ENCODE measurements at places on chromosomes 5 and 9. TPM values are rescaled to one million over a fixed set of nuclear protein-coding genes. Genes with fewer than 3 reads are reported as not detected.

GRCh38 chr9:90368241-90368640 lies 274.4 kb downstream of the DIRAS2 start:
- no peak overlapping the region for H3K27ac ChIP-seq
- H3K4me1 ChIP-seq = peaks cover 16% of the 10 kb centered on the region
- H3K36me3 ChIP-seq = no peaks in the 10 kb centered on the region
- no peak overlapping the region for H3K4me3 ChIP-seq
- no peaks in the 10 kb centered on the region for H3K27me3 ChIP-seq

The FSTL4 gene
- total RNA-seq = 11.5 TPM

GRCh38 chr9:27412963-27413362 lies 111.1 kb upstream of the IFNK start:
- no peaks in the 10 kb centered on the region for H3K27me3 ChIP-seq
- H3K4me3 ChIP-seq = no peak overlapping the region
- peaks cover 3% of the 10 kb centered on the region for H3K36me3 ChIP-seq
- H3K27ac ChIP-seq = no peak overlapping the region
- peaks cover 29% of the 10 kb centered on the region for H3K4me1 ChIP-seq
- DNase-seq = no peak

DNA sequence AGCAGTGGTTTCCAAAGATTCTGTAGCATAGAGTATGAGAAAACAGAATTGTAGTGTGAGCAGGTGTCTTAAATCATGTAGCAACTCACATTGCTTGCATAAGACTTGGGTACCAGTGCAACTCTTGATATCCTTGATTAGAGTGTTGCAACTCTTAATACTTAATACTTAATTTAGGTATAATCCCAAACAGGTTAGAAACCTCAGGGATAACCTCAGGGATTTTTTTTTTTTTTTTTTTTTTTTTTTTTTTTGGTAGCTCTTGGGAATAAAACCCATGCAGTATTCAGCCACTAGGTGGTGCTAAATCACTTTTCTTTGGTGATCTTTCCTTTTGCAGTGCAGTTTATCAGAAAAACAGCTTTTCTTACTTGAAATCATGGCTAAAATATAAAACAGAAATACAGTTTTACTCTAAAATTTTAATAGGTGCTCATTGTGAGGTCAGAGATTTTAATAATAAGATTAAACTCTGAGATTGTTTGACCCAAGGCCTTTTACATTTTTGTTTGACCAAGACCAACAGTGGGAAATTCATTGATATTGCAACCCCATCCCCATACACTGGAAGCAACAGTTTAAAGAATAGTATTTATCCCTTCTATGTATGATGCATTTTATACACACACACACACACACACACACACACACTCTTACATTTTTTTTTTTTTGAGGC lies 55.3 kb downstream of the ERAP1 start:
- no peak for DNase-seq
- peaks cover 12% of the 10 kb centered on the region for H3K4me1 ChIP-seq
- no peak overlapping the region for H3K27ac ChIP-seq
- no peak overlapping the region for H3K4me3 ChIP-seq

The MARCOL gene
- total RNA-seq = not detected

The IL3 gene
- total RNA-seq = not detected

The IGFBPL1 gene
- 0.34 TPM for total RNA-seq

GRCh38 chr9:105269593-105269992 lies 25.1 kb downstream of the SLC44A1 start:
- peaks cover 11% of the 10 kb centered on the region for H3K36me3 ChIP-seq
- H3K4me3 ChIP-seq = no peak overlapping the region
- DNase-seq = no peak
- no peaks in the 10 kb centered on the region for H3K27me3 ChIP-seq
- H3K4me1 ChIP-seq = peaks cover 5% of the 10 kb centered on the region

The PCDHGB7 gene
- 14.1 TPM for total RNA-seq

DNA sequence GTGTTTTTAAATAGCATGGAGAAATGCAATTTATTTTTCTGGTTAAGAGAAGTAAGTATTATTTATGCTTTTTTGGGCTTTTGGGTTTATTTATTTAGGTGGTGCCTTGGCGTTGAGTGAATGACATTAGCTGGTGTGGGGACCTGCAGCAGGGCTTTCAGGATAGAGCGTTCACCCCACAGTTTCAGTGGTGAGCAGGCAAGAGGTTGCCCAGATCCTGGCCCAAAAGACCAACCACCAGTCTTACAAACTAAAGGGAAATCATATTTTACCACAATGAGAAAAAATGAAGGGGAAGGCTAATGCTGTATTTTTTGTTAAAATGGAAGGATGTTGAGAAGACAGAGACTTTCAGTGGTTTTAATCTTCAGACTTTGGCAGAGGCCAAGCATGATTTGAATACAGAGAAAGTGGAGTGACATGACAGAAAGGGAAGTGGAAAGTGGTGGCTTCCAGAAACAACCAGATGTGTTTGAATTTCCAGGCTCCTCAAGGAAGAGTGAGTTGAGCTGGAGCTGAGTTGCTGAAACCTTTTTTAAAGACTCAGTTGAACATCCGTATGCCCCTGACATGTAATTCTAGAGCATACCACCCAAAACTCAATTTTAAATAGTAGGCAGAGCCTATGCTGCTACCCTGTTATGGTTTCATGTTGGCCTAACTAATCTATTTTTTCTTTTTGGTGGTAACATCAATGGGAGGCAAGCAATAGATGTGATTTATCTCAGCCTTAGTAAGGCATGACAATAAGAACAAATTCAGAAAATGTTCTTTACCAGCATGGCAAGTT lies 94.8 kb downstream of the AOPEP start:
- DNase-seq = no peak
- peak overlapping the region; percentile 47 for H3K27ac ChIP-seq
- H3K27me3 ChIP-seq = no peaks in the 10 kb centered on the region
- H3K36me3 ChIP-seq = peaks cover 3% of the 10 kb centered on the region
- no peak overlapping the region for H3K4me3 ChIP-seq
- peaks cover 48% of the 10 kb centered on the region for H3K4me1 ChIP-seq

GRCh38 chr5:152514827-152515397 lies 109.8 kb upstream of the NMUR2 start:
- no peak for DNase-seq
- H3K36me3 ChIP-seq = no peaks in the 10 kb centered on the region
- H3K27ac ChIP-seq = no peak overlapping the region
- H3K4me3 ChIP-seq = no peak overlapping the region
- H3K4me1 ChIP-seq = no peaks in the 10 kb centered on the region
- peaks cover 10% of the 10 kb centered on the region for H3K27me3 ChIP-seq

DNA sequence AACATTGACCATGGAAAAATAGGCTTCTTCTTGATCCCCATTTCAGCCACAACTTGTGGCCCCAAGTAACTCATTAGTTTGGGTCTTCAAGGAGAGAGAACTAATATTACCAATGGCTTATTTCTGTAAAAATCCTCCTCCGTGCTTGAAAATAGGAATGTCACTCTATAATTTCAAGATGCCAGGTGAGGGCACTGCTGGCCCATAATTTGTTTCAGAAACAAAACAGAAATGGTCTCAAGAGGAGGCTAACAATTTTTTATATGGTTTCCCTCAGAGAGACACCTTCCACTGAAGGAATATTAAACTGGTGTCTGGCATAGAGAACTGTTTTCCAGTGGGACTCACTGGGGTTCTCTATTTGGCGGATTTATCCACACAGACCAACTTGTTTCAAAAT lies 437.0 kb upstream of the TRPC7 start:
- no peak overlapping the region for H3K27ac ChIP-seq
- no peak overlapping the region for H3K4me3 ChIP-seq
- no peak for DNase-seq
- peaks cover 21% of the 10 kb centered on the region for H3K27me3 ChIP-seq

- H3K36me3 ChIP-seq = no peaks in the 10 kb centered on the region
- DNase-seq = no peak
- H3K27ac ChIP-seq = no peak overlapping the region
- H3K27me3 ChIP-seq = peaks cover 21% of the 10 kb centered on the region
Measured at GRCh38 chr5:1244976-1245375, 19.8 kb downstream of the SLC6A18 start.

GRCh38 chr9:119934497-119934896 lies 565.3 kb upstream of the BRINP1 start:
- no peak for DNase-seq
- peak overlapping the region; percentile 61 for H3K27ac ChIP-seq
- H3K4me1 ChIP-seq = peaks cover 4% of the 10 kb centered on the region
- peaks cover 2% of the 10 kb centered on the region for H3K27me3 ChIP-seq
- H3K36me3 ChIP-seq = peaks cover 2% of the 10 kb centered on the region

The SETD9 gene
- total RNA-seq = 13.1 TPM

The CTNND2 gene
- total RNA-seq = 6.0 TPM

The PPP1R26 gene
- 27.9 TPM for total RNA-seq

DNA sequence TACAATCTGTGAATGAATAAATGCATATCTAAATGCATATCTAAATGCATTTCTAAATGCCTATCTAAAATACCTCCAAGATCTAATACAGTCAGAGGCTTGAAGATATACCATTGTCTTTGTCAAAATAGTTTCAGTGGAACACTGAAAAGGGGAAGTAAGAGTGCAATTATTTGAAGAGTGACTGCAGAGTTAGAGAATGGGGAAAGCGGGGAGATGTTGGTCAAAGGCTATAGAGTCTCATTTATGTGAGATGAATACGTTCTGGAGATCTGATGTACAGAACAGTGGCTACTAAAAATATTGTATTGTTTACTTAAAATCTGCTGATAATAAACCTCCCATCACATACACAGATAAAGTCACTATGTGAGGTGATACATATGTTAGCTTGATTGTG lies 1126.2 kb upstream of the CDH9 start:
- no peak for DNase-seq
- H3K27me3 ChIP-seq = no peaks in the 10 kb centered on the region
- peak overlapping the region; percentile 74 for H3K27ac ChIP-seq
- no peak overlapping the region for H3K4me3 ChIP-seq

The F12 gene
- 2.1 TPM for total RNA-seq

- DNase-seq = no peak
- H3K36me3 ChIP-seq = no peaks in the 10 kb centered on the region
- H3K4me3 ChIP-seq = no peak overlapping the region
- H3K27me3 ChIP-seq = no peaks in the 10 kb centered on the region
- H3K27ac ChIP-seq = no peak overlapping the region
Measured at GRCh38 chr9:81032030-81032572, 657.2 kb downstream of the TLE1 start.

The OXCT1 gene
- 20.8 TPM for total RNA-seq

GRCh38 chr9:36462245-36462644 lies 62.2 kb upstream of the RNF38 start:
- H3K4me1 ChIP-seq = peaks cover 18% of the 10 kb centered on the region
- H3K27ac ChIP-seq = peak overlapping the region; percentile 2
- DNase-seq = no peak
- H3K4me3 ChIP-seq = no peak overlapping the region
- H3K27me3 ChIP-seq = no peaks in the 10 kb centered on the region

The FST gene
- 12.7 TPM for total RNA-seq

The CREBRF gene
- 20.3 TPM for total RNA-seq

- H3K27ac ChIP-seq = no peak overlapping the region
- H3K36me3 ChIP-seq = no peaks in the 10 kb centered on the region
- DNase-seq = no peak
Measured at GRCh38 chr5:174491761-174492350, 232.5 kb upstream of the MSX2 start.

DNA sequence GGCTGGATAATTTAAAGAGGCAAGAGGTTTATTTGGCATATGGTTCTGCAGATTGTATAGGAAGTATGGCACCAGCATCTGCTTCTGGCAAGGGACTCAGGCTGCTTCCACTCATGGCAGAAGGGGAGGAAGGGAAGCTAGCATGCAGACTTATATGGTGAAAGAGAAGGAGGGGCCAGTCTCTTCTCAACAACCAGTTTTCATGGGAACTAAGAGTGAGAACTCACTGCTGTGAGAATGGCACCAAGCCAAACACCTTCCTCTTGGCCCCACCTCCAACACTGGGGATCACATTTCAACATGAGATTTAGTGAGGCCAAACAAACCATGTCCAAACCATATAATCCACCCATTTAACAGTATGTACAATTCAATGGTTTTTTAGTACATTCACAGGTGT lies 113.3 kb upstream of the SHB start:
- no peaks in the 10 kb centered on the region for H3K27me3 ChIP-seq
- H3K27ac ChIP-seq = no peak overlapping the region
- DNase-seq = no peak
- H3K36me3 ChIP-seq = no peaks in the 10 kb centered on the region
- H3K4me1 ChIP-seq = peaks cover 21% of the 10 kb centered on the region

- H3K36me3 ChIP-seq = no peaks in the 10 kb centered on the region
Measured at GRCh38 chr5:21680196-21680595, 1172.9 kb downstream of the CDH12 start.

GRCh38 chr9:561427-561826 lies 280.1 kb upstream of the DMRT1 start:
- H3K27ac ChIP-seq = no peak overlapping the region
- H3K4me3 ChIP-seq = no peak overlapping the region
- H3K4me1 ChIP-seq = peaks cover 30% of the 10 kb centered on the region
- H3K36me3 ChIP-seq = peaks cover 16% of the 10 kb centered on the region
- H3K27me3 ChIP-seq = no peaks in the 10 kb centered on the region
- DNase-seq = no peak
